ENCODE measurements at places on chromosomes 1 and 21.

- DNase-seq = no peak
These were observed 12.0 kb upstream of the CASZ1 start for GRCh38 chr1:10808441-10808840.

GRCh38 chr1:74767490-74767889 is 34.5 kb downstream of the TYW3 start:
- no peak for DNase-seq

GRCh38 chr1:72281637-72282270 is 585 bp downstream of the NEGR1 start:
- DNase-seq = no peak

DNA sequence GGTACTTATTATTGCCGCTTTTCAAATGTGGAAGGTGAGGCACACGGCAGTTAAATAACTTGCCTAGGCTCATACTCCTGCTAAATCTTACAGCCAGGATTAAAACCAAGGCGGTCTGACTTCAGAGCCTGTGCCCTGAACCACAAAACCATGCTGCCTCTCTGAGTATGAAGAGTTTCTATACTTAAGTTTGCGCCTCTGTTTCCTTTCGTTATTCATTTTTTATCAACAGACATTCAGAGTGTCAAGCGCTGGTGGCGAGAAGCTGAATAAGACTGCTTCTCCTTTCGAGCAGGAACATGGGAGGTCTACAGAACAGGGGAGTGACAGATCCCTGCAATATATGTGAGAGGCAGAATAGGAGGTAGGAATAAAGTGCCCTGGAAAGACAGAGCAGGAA is 96.0 kb upstream of the DUSP10 start:
- peak; percentile 14 for DNase-seq

- DNase-seq = no peak
These were observed 53.8 kb downstream of the SYNJ1 start for GRCh38 chr21:32674038-32674437.

DNA sequence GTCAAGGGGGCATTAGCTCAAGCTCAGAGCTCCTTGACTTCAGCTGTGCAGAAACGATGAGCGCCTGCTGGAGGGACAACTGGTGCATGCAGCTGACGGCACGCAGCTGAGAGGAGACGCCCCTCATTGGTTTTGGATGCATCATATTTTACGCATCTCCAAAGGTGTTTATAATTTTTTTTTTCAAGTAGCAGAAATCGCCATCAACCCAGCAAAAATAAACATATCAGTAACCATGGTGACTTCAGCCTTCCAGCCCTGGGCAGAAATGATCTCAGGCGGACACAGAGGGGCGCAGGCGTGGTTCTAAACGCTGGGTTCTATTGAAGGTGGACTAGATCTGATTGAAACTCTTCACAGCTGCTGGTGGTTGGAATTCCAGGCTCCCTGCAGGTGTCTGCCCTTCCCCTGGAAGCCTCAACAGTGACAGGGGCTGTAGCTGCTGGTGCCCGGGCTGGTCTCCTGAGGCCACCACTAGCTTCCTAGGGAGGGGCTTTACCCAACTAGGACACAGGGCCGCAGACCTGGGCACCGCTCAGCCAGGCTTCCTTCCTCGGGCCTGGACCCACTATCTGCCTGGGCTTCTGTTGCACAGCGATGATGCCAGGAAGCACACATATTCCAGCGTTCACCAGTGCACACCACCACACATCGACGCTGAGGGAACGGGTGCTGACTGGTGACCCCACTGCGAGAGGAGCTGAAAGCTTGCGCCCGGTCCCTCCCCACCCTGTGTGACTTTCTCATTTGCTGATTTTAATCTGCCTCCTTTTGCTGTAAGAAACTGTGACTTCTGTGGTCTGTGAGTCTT is 63.7 kb upstream of the ABCG1 start:
- DNase-seq = no peak

GRCh38 chr1:161091093-161091492 is 1.7 kb upstream of the NECTIN4 start:
- no peak for DNase-seq

- no peak for DNase-seq
These were observed 26.3 kb upstream of the PIGC start for GRCh38 chr1:172470149-172470548.

DNA sequence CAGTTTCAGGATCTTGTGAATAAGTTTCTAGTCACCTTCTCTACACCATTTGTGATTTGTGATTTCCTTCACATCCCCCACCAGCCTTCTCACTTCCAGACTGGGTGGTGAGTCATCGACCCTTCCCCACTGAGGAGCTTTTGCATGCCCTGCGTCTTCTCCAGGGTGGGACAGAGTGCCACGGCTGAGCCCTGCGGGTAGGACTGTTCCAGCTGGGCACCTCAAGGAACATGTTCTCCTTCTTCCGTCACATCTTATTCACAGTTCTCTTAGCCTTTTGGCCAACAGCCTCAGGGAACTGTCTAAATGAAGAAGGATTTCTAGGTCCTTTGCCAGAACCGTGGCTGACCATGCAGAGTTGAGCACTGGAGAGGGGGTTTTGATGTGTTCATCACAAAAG is 116.5 kb downstream of the TMEM53 start:
- DNase-seq = no peak

- no peak for DNase-seq
These were observed 28.6 kb upstream of the TXLNA start for GRCh38 chr1:32150847-32151246.

DNA sequence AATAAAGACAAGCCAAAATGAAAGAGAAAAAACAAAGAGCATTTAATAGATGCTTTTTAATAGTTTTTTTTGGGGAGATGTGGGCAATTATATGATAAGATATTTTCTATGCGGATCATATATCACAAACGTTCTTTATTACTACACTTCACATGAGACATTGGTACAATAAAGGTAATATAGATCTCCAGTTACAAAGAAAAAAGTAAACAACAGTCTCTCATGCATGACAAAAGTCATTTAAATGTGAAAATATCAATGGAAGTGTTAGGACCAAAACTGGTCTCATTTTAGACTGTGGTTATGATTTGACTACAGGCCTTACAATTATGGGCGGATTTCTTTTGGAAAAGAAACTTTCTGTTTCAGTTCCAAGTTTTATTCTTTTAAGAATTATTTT is 687.0 kb downstream of the ADGRL2 start:
- DNase-seq = no peak
